ENCODE measurements at places on chromosomes 2 and 18.

- no peak for DNase-seq
Measured at GRCh38 chr2:216665242-216665641, 30.1 kb downstream of the IGFBP5 start.

GRCh38 chr2:848099-848498 lies 102.5 kb upstream of the SNTG2 start:
- no peak for DNase-seq

DNA sequence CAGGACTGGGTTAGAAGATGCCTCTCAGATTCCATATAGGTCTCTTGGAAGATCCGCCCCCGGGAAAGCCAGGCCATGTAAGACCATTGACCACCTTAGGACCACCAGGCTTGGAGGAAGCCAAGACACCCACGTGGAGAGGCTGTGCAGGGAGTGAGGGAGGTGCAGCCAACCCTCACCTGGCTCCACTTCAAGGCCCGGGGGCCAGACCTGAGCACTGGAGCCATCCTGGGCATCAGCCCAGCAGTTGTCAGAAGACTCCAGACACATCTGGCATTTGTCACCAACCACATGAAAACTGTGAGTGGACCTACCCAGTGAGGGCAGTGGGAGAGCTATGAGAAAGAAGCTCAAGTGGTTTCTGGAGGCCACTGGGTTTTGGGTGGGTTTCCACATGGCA lies 214.4 kb downstream of the MYT1L start:
- DNase-seq = no peak

- no peak for DNase-seq
Measured at GRCh38 chr18:7255054-7255453, 24.2 kb downstream of the LRRC30 start.

DNA sequence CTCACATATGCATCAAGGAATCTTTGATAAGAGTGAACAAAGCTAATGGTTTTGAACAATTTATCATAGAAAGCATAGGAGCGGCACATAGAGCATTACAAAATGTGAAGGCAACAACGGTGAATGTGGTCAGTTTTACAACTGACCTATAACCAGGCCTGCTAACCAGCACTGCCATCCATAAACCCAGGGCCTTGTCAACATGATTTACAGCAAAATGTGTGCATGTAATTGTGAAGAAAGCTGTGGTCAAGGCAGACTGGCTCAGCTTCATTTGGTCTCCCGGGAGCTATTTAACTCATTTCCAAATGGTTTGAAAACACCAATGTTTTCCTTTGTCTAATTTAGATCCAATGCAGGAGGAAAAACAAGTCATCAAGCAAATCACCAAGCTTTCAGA lies 119.8 kb downstream of the DHRS9 start:
- DNase-seq = no peak

GRCh38 chr2:44163777-44164176 lies 4.9 kb upstream of the PPM1B start:
- DNase-seq = no peak

DNA sequence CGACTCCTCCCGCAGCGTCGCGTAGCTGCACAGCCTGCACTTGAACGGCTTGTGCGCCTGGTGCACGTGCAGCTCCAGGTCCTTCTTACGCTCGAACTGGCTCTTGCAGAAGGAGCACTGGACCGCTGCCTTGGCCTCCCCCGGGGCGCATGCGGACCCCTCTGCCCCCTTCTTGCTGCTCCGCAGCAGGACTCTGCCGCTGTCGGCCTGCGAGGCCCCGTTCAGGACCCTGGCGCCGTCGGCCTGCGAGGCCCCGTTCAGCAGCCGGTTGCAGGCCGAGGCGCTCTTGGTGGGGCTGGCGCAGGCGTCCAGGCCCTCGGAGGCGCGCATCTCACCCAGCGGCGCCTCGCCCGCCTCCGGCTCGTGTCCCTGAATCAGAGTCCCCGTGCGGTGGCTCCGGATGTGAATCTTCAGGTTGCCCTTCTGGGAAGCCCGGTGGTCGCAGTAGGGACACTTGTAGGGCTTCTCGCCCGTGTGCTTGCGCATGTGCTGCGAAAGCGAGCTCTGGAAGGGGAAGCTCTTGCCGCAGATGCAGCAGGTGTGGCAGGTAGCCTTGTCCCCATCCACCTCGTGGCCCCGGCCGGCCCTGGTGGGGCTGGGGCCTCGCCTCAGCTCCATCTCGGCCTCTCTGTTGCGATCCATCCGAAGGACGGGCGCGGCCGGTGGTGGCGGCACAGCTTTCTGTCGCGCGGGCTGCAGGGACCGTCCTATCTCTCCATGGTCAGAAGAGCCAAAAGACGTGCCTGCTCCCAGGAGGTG lies 52.5 kb downstream of the ZNF516 start:
- no peak for DNase-seq

DNA sequence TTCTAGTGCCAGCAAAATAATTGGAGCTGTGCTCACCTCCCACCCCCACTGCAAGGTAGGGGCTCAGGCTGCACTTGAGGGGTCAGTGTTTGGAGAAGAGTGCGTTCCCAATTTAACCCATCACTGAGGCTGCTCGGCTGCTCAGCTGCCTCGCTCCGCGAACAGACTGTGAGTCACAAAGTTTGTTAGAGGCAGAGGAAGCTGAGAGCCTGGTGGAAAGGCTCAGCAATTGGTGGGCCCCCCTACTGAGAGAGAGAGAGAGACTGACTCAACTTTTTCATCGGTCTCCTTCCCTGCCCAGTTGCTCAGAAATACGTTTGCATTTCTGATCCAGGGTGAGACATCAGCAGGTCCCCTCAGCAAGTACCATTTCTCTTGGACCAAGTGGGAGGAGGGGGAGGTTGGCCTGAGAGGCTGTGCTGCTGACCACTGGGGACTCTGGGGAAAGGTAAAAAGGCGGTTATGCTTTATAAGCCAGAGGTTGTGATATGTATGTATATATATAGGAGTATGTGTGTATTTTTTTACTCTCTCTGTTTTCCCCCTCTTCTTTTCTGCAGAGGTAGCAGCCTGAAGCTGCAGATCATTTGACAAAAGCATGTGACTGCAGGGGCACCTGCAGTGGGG lies 1.5 kb downstream of the EFR3B start:
- no peak for DNase-seq

DNA sequence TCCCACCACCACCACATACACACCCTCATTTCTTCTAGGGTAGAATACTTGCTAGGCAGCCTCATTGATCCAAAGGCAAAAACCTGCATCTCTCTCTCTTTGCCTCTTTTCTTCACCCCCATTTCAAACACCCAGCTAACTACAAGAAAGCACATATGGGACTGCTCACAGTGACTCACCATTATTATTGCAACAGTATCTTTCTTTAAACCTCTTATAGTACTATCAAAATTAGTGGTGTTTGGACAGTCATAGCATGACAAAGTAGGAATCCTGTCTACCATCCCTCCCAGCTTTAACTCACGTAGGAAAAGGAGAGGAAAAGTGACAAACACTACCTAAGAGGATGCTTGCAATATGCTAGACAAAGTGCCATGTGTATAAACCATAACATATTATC lies 422.5 kb upstream of the CRIM1 start:
- DNase-seq = no peak

GRCh38 chr2:8885449-8886201 lies 48.2 kb upstream of the KIDINS220 start:
- no peak for DNase-seq

DNA sequence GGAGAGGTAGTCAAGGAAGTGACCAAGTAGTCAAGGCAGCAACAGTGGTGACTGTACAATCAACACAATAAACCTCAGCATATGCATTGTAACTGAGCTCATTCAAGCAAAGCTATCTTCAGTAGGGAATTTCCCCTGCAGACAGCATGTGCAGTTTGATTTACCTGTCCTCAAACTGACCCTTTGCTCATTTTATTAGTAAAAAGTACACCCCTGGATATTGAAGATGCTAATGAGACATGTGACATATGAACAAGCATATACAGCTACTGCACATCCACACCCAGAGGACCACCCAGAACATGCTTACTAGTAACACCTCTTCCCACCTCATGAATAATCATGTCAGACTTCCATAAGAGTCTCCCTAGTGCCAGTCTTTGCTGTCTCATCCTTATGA lies 15.4 kb downstream of the C2orf81 start:
- DNase-seq = no peak

GRCh38 chr18:59822612-59823550 lies 76.9 kb upstream of the PMAIP1 start:
- DNase-seq = no peak

GRCh38 chr2:227939271-227940027 lies 68.0 kb downstream of the DAW1 start:
- DNase-seq = no peak

DNA sequence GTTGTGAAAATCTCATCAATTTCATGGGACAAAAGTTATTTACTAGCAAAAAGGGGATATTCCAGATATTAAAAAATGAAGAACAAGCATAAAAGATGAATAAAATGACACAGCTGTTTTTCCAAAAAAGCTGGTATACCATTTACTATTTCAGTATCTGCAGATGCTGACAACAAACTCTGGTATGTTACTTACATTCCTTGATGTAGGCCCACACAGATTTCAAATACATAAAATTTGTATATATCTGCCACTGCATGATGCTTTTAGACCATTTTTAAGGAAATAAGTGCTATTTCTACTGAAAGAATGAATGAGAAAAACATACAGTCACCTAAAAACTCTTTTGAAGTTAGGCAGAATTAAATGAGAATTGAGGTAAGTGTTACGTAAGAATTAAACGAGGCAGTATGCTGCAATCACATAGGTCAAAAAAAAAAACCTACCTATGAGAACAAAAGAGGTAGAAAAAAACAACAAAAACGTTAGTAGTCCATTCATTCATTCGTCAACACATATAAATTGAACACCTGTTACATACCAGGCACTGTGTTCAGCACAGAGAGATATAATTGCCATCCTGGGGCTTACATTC lies 32.5 kb downstream of the ARL5A start:
- DNase-seq = no peak

GRCh38 chr2:28137221-28137620 lies 246.7 kb downstream of the BABAM2 start:
- DNase-seq = no peak

GRCh38 chr2:134446383-134447017 lies 192.6 kb downstream of the MGAT5 start:
- DNase-seq = no peak

- DNase-seq = no peak
Measured at GRCh38 chr2:151902829-151903228, 74.6 kb upstream of the ARL5A start.

DNA sequence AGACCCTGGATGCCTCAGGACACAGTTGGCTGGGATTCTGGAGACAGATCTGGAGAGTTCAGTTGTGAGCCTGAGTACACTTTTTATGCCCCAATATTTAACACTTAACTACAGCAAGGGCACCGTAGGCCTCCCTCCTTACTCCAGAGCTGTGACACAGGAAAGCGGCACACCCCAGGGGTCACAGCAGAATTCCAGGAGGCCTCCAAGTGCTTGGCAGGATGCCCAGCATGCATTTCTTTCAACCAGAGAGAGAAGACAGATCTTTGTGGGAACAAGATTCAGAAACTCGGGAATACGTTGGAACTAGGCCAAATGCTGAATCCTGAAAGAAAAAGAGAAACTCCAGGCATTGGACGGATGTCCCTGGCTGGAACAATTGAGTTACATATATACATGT lies 199.2 kb upstream of the NT5C1B start:
- DNase-seq = no peak

DNA sequence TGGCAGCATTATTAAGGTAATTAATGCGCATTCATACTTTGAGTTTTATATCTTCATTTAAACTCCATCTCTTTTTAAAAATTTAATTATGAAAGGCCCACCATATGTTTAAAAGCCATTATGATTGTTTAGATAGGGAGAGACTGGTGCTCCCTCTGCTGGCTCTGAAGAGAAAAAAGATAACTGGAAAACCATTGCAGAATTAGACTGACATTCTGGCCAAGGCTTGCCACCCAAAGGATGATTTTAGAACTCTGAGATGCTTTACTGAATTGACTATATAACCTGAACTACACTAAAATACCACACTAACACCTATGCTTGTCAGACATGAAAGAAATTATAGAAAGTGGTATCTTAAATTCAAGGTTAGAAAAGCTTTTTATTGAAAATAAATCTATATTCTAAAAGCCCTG lies 127.6 kb upstream of the SPOPL start:
- DNase-seq = no peak

GRCh38 chr18:76099931-76100457 lies 395.0 kb downstream of the ZNF516 start:
- DNase-seq = no peak

DNA sequence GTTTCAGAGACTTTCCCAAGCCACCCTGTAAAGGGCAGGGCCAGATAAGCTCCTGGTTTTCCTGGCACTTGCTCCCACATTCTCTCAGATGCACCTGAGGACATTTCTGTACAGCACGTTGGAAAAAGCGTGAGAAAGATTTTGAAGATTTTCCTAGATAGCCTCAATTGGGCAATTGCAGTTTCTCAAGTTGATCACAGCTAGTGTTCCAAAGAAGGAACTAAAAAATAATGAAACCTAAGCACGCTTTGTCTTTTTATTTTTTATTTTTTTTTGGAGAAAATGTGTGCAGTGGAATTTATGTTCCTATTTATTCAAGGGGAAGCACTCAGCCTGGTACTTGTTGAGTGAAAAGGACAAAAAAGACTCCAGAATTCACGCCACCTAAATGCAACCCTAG lies 429.1 kb downstream of the RNF144A start:
- DNase-seq = no peak

DNA sequence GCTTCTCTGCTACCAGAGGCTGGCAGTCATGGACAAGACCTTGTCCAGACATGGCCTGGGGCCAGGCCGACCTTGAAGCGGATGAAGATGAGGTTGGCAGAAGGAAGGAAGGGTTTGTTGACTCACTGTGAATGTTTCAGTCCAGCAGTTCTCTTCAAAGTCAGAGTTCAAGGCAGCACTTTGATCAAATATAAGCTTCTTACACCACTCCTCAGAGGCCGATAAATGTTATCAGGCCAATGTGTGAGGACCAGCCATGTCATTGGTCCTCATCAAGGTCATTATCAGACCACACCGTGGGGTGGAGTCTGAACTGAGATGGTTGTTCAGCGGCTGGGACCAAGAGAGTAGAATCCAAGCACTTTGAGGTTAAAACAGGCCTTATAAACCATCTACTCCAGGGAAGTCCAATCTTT lies 35.5 kb downstream of the QPCT start:
- DNase-seq = no peak

DNA sequence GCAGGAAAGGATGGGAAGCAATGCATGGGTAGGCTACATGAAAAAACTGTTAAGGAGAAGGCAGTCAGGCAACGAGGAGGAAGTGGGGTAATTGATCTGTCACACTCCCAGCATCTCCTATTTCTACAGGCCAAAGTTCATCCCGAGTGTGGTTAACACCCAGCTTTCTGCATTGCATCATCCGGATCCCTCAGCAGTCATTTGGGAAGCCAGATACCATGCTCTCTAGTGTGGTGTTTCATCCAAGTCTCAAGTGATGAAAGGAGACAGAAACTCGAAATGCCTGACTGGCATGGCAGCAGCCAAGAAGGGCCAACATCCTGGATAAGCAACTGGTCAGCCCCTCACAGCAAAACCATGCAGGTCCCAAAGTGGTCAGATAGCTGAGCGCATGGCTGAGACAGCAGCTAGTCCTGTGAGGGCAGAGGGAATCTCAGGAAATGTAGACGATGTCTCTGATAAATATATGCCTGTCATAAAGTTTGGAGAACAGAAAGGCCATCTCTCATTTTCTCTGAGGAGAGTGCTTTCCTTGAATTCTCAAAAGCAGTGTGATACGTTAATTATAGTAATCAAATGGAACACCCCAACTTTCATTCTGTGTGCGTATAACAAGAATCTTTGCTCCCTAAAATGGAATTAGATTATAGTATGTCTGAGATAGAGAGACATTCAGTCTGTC lies 24.8 kb upstream of the HNRNPA3 start:
- DNase-seq = no peak

- no peak for DNase-seq
Measured at GRCh38 chr2:200788121-200788718, 23.5 kb upstream of the BZW1 start.
